Type B pancreatic cell (in vitro differentiated cells): ENCODE measurements at places on chromosomes 7 and 10. TPM values are rescaled to one million over a fixed set of nuclear protein-coding genes. Genes with fewer than 3 reads are reported as not detected.
A peak's percentile ranks its signal among the peaks of the same experiment; 100 is the strongest.

- peaks cover 10% of the 10 kb centered on the region for H3K4me1 ChIP-seq
- peaks cover 13% of the 10 kb centered on the region for H3K27me3 ChIP-seq
- H3K4me3 ChIP-seq = no peak overlapping the region
- peak; percentile 49 for DNase-seq
- H3K27ac ChIP-seq = no peak overlapping the region
Observed at GRCh38 chr10:131803860-131804425, 96.9 kb upstream of the PPP2R2D start.

DNA sequence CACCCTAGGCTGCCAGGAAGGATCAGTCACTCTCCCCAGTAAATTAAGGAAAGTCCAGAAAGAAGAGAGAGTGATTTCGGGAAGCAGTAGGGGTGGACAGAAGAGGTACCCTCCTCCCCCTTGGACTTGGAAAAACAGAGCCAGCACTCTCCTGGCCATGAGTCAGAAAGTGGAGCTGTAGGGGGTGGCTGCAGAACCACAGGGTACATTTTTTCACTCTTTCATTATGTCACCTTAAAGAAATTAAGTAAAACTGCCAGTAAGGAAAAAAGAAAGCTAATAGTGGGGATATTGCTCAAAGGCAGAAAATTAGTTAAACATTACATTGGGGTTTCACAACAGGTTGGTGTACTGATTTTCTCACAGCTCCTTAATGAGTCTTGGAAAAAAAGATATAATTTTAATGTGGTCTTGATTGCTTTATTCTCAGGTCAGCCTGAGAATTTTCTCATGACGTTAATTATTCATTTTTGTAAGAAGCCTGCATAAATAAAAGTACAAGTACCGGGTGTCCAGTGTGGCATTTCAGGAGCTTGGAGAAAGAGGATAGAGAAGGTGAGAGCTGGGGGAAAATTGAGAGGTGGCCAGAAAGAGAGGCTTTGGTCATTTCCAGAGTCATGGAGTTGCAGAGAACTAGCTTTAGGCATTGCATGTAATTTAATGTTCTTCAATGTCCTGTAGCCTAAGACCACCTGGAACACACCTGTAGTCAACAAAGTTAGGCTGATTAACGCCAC lies 23.2 kb upstream of the AOAH start:
- H3K4me3 ChIP-seq = no peak overlapping the region
- H3K36me3 ChIP-seq = no peaks in the 10 kb centered on the region
- no peak overlapping the region for H3K27ac ChIP-seq
- no peaks in the 10 kb centered on the region for H3K27me3 ChIP-seq
- H3K4me1 ChIP-seq = peaks cover 11% of the 10 kb centered on the region

DNA sequence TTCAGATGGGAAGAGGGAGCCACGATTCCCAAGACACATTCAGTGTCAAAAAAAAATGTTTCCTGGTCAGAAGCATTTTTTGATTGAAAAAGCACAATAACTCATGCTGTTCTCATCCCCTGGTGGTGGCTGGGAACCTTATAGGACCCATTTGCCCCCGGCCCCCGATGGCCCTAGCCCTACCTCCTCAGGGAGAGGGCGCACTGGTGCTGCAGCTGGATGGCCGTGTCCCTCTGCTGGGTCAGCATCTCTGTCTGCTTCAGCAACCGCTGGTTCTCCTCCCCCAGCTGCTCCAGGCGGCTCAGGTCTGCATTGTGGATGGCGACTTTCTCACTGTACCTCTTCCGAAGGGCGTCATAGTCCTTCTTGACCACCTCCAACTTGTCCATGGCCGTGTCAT lies 83.3 kb downstream of the DLG5 start:
- no peaks in the 10 kb centered on the region for H3K27me3 ChIP-seq
- H3K4me1 ChIP-seq = peaks cover 16% of the 10 kb centered on the region
- DNase-seq = no peak
- no peak overlapping the region for H3K27ac ChIP-seq

GRCh38 chr10:30026578-30026977 lies 32.8 kb downstream of the JCAD start:
- peaks cover 50% of the 10 kb centered on the region for H3K36me3 ChIP-seq
- DNase-seq = no peak
- H3K4me3 ChIP-seq = no peak overlapping the region
- peaks cover 26% of the 10 kb centered on the region for H3K4me1 ChIP-seq
- no peak overlapping the region for H3K27ac ChIP-seq
- H3K27me3 ChIP-seq = peaks cover 6% of the 10 kb centered on the region

- no peaks in the 10 kb centered on the region for H3K27me3 ChIP-seq
- no peak overlapping the region for H3K4me3 ChIP-seq
- H3K27ac ChIP-seq = no peak overlapping the region
- H3K4me1 ChIP-seq = peaks cover 15% of the 10 kb centered on the region
- H3K36me3 ChIP-seq = no peaks in the 10 kb centered on the region
- no peak for DNase-seq
Observed at GRCh38 chr7:106866298-106867281, 1.5 kb downstream of the PIK3CG start.

GRCh38 chr10:129095680-129096064 lies 371.4 kb upstream of the MGMT start:
- H3K4me3 ChIP-seq = no peak overlapping the region
- no peaks in the 10 kb centered on the region for H3K36me3 ChIP-seq
- H3K4me1 ChIP-seq = peaks cover 8% of the 10 kb centered on the region
- no peaks in the 10 kb centered on the region for H3K27me3 ChIP-seq

DNA sequence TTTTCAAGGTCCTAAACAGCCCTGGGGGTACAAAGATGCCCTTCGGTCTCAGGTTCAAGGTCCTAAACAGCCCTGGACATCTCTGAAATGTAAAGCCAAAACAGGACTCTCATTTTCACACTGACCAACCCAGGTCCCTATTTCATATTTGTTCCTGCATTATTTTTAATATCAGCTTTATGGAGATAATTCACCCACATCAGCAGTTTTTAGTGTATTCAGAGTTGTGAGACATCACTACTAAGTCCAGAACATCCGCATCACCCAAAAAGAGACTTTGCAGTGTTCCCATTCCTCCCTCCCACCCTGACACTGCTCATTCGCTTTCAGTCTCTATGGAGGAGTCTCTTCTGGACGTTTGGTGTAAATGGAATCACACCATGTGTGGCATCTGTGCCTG lies 420.2 kb downstream of the PTPRN2 start:
- H3K4me3 ChIP-seq = no peak overlapping the region
- no peak overlapping the region for H3K27ac ChIP-seq
- no peaks in the 10 kb centered on the region for H3K36me3 ChIP-seq
- H3K4me1 ChIP-seq = no peaks in the 10 kb centered on the region
- DNase-seq = peak; percentile 13

DNA sequence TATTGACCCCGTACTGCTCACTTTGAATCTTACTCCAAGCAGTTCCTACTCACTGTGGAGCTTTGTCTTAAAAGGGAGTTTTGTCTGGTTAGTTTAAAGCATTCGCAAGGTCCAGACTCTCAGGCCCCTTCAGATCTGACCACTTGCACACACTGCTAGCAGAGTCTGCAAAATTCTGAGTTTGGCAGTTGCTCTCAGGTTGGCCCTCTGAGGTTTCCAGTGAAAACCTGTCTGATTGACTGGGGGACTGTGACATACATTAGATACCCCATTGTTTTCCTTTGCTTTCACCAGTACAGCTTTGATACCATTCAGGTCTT lies 149.2 kb downstream of the XPNPEP1 start:
- H3K4me1 ChIP-seq = no peaks in the 10 kb centered on the region
- H3K4me3 ChIP-seq = no peak overlapping the region
- no peak for DNase-seq
- H3K36me3 ChIP-seq = no peaks in the 10 kb centered on the region
- H3K27me3 ChIP-seq = no peaks in the 10 kb centered on the region

- no peak for DNase-seq
- H3K36me3 ChIP-seq = peaks cover 29% of the 10 kb centered on the region
- no peaks in the 10 kb centered on the region for H3K4me1 ChIP-seq
- no peak overlapping the region for H3K4me3 ChIP-seq
- H3K27ac ChIP-seq = no peak overlapping the region
Observed at GRCh38 chr7:128757203-128757602, 18.0 kb downstream of the CALU start.

GRCh38 chr10:124196659-124197058 lies 103.3 kb upstream of the CHST15 start:
- no peak overlapping the region for H3K4me3 ChIP-seq
- H3K27me3 ChIP-seq = peaks cover 10% of the 10 kb centered on the region
- peaks cover 22% of the 10 kb centered on the region for H3K4me1 ChIP-seq
- H3K36me3 ChIP-seq = no peaks in the 10 kb centered on the region

DNA sequence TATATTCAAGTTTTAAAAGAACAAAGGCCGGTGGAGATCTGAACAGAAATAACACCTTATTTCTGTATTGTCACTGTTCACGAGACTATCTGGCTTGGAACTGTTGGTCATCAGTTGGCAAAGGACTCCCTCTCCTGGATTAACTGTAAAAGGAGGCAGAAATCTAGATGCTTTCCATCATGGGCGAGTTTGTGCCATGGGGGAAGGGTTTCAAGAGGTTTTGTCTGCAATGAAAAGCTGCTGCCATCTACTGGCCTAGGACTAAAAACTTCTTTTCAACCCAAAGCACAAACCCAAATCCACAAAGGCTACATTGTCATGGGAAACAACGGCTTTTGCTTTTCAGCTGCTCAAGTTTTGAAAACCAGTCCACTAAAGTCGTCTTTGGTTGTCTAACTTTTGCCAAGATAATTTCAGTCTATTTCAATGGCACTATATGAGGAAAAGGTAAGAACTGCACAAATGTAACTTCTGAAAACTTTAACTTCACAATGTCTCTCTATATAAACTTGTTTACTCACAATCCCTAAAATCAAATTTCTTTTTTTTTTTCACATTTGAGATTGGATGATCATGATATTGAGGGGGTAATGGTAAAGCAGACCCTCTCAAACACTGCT lies 196.8 kb downstream of the SKAP2 start:
- H3K27ac ChIP-seq = peak overlapping the region; percentile 24
- H3K36me3 ChIP-seq = no peaks in the 10 kb centered on the region
- no peaks in the 10 kb centered on the region for H3K27me3 ChIP-seq
- peak; percentile 72 for DNase-seq
- H3K4me3 ChIP-seq = no peak overlapping the region
- peaks cover 11% of the 10 kb centered on the region for H3K4me1 ChIP-seq

- no peak for DNase-seq
- H3K4me1 ChIP-seq = peaks cover 4% of the 10 kb centered on the region
- peaks cover 3% of the 10 kb centered on the region for H3K27me3 ChIP-seq
- no peak overlapping the region for H3K27ac ChIP-seq
- no peak overlapping the region for H3K4me3 ChIP-seq
- H3K36me3 ChIP-seq = no peaks in the 10 kb centered on the region
Observed at GRCh38 chr10:17831341-17831740, 22.2 kb downstream of the MRC1 start.

DNA sequence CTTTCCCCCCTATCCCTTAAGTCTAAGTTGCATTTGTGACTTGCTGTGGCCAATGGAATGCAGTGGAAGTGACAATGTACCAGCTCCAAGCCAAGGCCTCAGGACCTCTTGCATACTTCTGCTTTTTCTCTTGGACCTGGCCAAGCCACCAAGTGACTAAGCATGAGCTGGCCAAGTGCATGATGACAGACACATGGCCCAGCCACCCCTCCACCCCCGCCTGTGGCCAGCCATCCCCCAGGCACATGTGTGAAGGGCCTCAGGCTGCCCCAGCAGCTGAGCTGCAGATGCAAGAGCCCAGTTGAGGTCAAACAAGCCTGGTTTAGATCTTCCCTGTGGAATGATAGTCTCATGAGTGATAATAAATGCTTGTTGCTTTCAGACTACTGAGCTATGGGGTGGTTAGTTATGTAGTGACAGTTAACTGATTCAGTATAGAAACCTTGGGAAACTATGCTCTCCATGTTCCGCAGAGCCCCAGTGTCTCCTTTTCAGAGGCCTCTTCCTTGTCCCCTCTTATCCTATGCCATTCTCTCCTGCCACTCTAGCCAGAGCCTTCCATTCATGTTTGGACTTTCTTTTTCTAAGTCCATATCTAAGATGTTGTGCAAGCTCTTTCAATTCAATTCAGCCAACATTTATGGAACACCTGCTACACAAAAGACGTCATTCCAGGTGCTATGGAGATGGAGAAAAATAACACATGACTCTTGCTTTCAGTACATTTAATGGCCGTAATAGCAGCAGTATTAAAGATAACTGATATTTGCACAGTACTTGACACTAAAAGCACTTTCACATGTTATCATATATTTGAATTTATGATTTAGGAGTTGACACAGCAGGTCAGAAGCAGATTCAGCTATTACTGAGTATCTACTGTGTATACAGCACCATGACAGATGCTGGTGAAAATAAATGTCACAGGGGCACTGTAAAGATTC lies 55.5 kb upstream of the LOXL4 start:
- peak overlapping the region; percentile 34 for H3K27ac ChIP-seq
- H3K4me1 ChIP-seq = peaks cover 9% of the 10 kb centered on the region
- no peaks in the 10 kb centered on the region for H3K36me3 ChIP-seq
- DNase-seq = no peak
- H3K4me3 ChIP-seq = no peak overlapping the region
- peaks cover 16% of the 10 kb centered on the region for H3K27me3 ChIP-seq

- H3K27ac ChIP-seq = no peak overlapping the region
- DNase-seq = no peak
- H3K4me1 ChIP-seq = peaks cover 5% of the 10 kb centered on the region
- H3K4me3 ChIP-seq = no peak overlapping the region
- H3K27me3 ChIP-seq = no peaks in the 10 kb centered on the region
- H3K36me3 ChIP-seq = no peaks in the 10 kb centered on the region
Observed at GRCh38 chr7:118060692-118061091, 123.3 kb upstream of the LSM8 start.

- peak overlapping the region; percentile 60 for H3K4me3 ChIP-seq
- peaks cover 10% of the 10 kb centered on the region for H3K36me3 ChIP-seq
- no peaks in the 10 kb centered on the region for H3K27me3 ChIP-seq
- DNase-seq = no peak
Observed at GRCh38 chr10:17021656-17022465, 107.8 kb downstream of the CUBN start.

DNA sequence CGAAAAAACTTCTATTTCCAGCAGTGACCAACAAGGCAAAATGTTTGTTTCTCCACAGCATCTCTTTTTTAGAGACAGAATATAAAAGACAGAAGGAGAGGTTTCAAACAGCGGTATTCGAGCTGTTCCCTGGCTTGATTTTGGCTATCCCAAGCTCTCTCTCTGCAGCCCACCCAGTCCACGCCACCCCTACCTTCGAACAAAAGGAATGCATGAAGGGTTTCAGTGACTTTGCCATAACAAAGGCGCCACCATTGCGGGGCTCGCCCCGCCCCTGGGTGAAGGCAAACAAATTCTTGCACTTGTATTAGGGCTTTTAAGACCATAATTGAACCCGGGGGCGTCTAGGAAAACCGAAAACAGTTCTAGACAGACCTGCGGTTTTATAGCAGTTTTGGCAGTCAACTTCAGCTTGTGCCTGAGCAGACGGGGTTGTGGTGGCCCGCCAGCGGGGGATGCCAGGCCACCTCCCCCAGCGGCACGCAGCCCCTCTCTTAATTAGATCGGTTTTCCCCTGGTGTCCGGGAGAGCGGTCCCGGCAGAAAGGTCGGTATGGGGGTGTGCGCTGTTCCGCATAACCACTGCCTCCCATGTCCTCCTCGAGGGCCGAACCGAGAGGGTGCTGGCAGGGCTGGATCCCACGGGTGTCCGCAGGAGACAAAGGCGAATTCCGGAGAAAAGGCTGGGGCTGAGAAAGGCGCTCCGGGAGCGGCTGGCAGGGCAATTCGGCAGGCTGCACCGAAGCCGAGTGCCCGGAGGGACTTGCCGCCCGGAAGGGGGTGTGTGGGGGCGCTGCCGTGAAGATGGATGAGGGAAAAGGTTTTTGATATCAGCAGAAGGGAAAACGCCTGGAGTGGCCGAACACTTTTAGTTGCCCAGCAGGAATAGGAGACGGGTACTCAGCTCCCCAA lies 2.7 kb upstream of the HOXA11 start:
- H3K27ac ChIP-seq = no peak overlapping the region
- H3K4me3 ChIP-seq = peak overlapping the region; percentile 82
- DNase-seq = peak; percentile 68
- H3K36me3 ChIP-seq = no peaks in the 10 kb centered on the region

STOX1 gene
- total RNA-seq = 2.8 and 4.0 TPM in 2 replicates

PTPRE gene
- 2.5 and 3.6 TPM in 2 replicates for total RNA-seq

STAM gene
- 22.2 and 26.3 TPM in 2 replicates for total RNA-seq

COL17A1 gene
- total RNA-seq = 14.5 and 94.1 TPM in 2 replicates

SLC18A3 gene
- 1.6 and 6.2 TPM in 2 replicates for total RNA-seq
